Renal cortex interstitium (tissue), 15 donors: ENCODE measurements at places on chromosomes 11 and 22.

GRCh38 chr11:112540261-112540660 lies 279.6 kb upstream of the PLET1 start:
- no peak for DNase-seq

GRCh38 chr11:60769273-60769672 lies 12.6 kb downstream of the MS4A15 start:
- no peak for DNase-seq

DNA sequence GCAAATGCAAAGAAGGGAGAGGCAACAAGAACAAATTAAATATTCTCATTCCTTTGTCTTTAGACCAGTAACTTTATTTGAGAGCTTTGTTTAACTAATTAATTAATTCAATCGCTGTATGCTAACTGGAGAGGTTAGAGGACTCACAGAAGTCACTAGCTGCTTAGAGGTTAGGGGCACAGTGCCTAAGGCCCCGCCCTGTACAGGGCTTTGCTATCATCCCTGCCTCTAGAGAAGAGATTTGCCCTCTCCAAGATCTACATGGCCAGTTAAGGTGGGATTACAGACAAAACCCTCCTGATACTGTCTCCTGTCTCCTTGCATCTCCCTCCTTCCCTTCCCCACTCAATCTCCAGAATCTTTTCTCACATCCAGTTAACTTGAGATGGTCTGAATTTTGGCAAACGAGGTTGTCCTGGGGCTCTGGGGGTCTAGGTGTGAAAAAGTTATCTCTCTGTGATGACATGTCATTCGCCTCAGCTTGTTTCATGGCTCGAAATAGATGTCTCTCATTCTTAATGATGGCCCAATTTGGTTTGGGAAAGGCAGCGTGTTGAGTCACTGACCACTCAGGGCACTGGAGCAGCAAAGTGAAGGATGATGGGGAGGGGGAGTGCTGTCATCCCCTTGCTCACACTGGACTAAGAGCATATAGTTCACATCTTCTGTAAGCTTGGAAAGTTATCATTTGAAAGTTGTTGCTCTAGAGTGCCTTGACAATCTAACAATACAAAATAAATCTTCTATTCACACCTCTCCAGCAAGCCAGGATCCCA lies 190.9 kb downstream of the KIRREL3 start:
- no peak for DNase-seq

GRCh38 chr11:134406264-134407185 lies 5.5 kb downstream of the B3GAT1 start:
- DNase-seq, result no peak
